Heart left ventricle (tissue), 16 donors: ENCODE measurements at places on chromosomes 4 and X.

GRCh38 chr4:154928640-154929257, 147.7 kb downstream of the RBM46 start:
- no peak for DNase-seq

DNA sequence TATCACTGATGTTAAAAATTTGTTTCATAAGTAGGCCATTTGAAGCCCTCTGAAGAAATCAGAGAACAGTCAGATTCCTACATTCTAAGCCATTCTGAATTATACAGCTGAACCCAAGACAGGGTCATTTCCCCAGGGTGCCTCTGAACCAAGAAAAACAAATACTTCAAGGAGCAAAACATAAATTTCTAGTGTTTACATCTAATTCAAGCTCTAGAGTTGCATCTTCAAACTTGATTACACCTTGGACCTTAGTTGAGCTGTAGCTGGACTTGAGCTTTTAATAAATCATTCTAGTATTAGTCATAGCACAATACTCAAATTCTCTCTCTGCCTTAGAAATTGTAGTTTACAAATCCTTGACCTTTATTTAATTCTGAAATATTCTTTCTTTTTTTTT, 87.6 kb upstream of the IL15 start:
- no peak for DNase-seq

- no peak for DNase-seq
These were observed 26.9 kb upstream of the BEX4 start for GRCh38 chrX:103187953-103188475.

DNA sequence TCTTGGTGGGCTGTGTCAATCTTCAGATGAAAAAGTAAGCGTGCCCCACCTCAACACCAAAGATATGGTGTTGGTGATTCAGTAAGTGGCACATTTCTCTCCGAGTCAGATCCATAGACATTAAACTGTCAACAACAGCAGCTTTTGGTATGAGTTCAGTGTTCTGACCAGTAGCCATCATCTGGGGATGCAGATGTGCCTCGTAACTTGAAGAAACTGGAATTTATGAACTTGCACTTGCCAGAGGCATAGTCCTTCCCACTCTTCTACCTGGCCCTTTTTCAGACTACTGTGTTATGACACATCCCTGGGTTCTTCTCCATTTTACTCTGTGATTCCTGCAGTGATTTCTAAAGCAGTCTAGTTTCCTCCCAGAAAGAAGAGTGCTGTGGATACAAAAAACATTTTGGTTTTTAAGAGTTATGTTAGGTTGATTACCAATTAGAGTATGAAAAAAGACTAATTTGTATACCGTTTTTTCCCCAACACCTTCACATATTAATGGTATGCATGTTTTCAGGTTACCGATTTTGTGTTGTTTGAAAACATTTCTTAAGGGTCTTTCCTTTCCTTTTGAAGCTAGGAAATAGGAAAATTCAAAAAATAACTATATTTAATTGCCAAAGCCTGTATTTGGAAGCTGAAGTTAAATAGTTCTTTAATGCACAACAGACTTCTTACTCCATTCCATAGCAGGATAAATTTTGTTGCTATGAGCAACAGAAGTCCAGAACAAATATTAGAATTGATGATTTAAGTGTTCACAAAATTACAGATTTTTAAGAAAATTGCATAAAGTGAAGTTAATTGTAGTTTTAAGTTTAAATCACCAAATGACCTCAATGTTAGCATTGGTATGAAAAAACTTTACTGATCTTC, 39.3 kb downstream of the NUDT6 start:
- no peak for DNase-seq

DNA sequence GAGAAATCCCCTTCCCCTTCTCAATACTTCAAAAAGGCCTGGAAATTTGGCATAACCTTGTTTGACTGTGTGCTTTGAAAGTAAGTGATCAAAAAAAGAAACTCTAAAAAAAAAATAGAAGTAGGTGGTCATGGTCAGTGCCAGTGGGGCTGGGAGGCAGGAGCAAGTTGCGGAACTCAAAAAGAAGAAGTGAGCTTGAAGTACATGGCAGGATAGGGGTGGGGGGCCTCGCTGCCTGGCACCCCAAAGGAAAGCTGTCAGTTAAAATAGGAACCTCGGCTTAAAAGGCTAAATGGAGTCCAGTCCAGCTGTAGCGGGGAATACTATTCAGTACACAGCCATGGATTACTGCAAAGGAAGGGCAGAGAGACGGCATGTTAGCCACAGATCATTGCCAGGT, 12.2 kb upstream of the NKRF start:
- DNase-seq: no peak

GRCh38 chrX:65862638-65863037, 177.2 kb downstream of the VSIG4 start:
- no peak for DNase-seq

- DNase-seq: no peak
These were observed 644.7 kb upstream of the PCDH10 start for GRCh38 chr4:132504438-132504837.

DNA sequence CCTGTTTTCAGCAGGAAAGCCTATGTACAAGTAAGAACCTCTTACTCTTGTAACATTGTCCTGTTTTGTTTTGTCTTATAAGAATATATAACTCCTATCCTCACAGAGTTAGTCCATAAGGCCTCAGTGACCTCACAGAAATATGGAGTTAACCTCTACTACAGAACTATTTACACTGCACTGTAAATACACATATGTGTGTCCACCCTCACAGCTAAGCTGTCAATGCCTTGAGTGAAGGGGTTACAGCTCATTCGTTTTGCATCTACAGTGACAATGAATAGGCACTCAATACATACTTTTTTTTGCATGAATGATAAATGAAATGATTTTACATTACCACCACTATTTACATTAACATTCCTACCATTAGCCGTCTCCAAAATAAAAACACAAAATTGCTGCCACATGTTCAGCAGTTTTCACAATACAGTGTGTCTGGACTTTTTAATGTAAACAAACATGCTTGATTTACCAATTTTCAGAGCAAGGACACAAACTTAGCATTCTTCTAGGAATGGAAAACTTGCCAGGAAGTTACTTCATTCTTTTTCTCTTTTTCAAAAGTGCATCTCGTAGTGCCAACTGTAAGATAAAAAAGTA, 9.5 kb upstream of the NAAA start:
- DNase-seq: no peak

DNA sequence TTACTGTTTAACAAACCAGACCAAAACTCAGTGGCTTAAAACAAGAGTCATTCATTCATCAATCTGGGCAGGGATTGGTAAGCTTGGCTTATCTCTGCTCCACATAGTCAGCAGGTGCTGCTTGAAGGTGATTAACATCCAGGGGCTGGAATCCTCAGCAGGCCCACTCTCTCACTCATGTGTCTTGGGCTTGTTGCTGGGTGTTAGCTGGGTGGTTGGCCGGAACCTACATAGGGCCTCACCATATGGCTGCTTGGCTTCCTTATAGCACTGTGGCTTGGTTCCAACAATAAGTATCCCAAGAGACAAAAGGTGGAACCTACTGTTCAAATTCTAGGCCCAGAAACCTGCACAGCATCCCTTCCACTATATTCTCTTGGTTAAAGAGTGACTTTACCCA, 125.0 kb downstream of the RASGEF1B start:
- no peak for DNase-seq

- DNase-seq: no peak
These were observed 34.5 kb upstream of the SLC4A4 start for GRCh38 chr4:71304289-71304850.

- DNase-seq: no peak
These were observed 26.6 kb downstream of the NFKB1 start for GRCh38 chr4:102527695-102528283.

GRCh38 chr4:54368281-54369265, 139.5 kb downstream of the PDGFRA start:
- DNase-seq: no peak

DNA sequence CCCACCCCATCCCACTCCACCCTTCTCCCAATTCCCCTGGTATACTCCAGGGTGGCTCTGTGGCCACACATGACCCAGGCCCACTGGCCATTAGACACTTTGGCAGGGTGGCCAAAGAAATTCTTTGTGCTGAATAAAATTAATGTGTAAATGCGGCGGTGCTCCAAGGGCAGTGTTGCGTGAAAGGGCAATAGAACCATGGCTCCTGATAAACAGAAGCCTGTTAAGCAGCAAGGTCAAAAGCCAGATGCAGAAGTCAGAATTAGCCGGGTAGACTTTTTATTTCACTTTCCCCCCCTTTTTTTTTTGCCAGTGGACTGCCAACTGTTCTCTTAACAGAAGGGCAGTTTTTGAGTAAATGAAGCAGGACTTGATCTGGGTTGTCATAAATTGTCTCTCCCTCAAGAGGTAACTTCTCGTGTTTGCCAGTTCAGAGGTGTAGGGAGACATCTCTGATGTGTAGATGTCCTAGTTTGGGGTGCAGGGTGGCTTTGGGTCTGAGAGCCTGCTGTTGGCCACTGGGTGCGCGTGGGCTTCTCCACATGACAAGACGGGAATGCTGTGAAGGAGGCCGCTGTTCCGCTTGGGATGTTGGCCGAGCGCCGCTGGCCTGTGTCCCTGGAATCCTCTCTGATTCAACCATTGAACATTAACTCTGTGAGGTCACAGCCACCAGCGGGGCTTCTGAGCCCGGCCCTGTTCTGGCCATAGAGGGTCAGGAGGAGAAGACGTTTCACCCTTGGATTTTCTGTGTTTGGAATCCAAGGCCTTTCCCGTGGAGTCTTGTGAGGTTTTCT, 139.5 kb downstream of the TBL1X start:
- peak; percentile 66 for DNase-seq

- DNase-seq: no peak
These were observed 15.9 kb downstream of the PPA2 start for GRCh38 chr4:105458001-105458400.

DNA sequence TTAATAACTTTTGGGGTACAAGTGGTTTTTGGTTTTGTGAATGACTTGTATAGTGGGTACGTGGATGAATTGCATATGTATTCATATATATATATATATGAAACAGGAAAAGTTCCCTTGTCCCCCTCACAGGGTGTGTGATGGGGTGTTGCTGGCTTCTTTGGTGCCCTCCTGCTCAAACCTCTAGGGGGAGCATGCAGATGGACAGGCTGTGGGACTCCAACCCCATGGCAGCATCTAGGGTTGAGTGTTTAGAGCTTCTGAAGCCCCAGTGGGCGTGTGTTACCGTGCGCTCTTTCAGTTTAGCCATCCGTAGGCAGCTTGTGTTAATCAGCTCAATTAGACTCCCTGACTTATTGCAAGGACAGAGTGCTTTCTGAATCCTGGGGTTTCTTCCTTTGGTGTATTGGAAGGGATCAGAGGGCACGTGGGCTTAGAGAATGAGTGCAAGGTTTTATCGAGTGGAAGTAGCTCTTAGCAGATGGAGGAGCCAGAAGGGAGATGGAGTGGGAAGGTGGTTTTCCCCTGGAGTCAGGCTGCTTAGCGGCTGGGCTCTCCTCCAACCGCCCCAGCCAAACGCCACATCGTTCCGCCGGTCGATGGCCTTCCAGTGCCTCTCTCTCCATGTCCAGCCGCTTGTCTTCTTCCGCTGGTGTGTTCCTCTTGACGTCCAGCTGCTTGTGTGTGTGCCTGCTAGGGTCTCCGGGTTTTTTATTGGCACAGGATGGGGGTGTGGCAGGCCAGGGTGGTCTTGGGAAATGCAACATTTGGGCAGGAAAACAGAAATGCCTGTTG, 674.4 kb upstream of the LCORL start:
- no peak for DNase-seq

GRCh38 chrX:107716118-107716684, 59.4 kb downstream of the TSC22D3 start:
- DNase-seq: no peak

DNA sequence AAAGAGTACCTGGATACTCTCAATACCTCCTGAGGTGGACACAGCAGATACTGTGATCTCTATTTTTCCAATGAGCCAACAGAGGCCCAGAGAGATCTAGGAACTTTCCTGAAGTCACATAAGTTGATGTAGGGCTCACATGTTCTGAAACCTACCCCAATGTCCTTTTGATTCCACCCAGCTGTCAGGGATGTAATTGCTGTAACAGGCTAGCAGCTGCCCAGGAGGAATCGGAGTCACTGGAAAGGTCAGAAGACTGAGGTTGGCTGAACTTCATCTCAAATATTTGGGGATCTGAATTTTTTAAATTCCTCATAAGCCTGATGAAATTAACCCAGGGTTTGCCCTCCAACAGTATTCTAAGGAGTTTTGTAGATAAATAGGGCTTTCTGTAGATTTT, 52.5 kb upstream of the PROM1 start:
- DNase-seq: no peak

GRCh38 chr4:117984366-117984680, 50.0 kb upstream of the NDST3 start:
- DNase-seq: no peak

- peak; percentile 96 for DNase-seq
These were observed at the start of gene STIM2 for GRCh38 chr4:26860157-26860921. Gene STIM2 (plus strand): TSS chr4:26860841.
